ENCODE measurements at places on chromosomes 12 and 14. TPM values are rescaled to one million over a fixed set of nuclear protein-coding genes. Genes with fewer than 3 reads are reported as not detected.

The GPRC5D gene
- not detected for total RNA-seq

GRCh38 chr14:102594514-102595175 is 2.2 kb downstream of the RCOR1 start:
- peak; percentile 29 for DNase-seq

The CKAP4 gene
- total RNA-seq: 0.45 TPM

The SNRNP35 gene
- 17.7 TPM for total RNA-seq

DNA sequence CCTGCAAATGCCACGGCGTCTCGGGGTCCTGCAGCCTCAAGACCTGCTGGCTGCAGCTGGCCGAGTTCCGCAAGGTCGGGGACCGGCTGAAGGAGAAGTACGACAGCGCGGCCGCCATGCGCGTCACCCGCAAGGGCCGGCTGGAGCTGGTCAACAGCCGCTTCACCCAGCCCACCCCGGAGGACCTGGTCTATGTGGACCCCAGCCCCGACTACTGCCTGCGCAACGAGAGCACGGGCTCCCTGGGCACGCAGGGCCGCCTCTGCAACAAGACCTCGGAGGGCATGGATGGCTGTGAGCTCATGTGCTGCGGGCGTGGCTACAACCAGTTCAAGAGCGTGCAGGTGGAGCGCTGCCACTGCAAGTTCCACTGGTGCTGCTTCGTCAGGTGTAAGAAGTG is 16.8 kb downstream of the WNT5B start:
- DNase-seq: no peak

- no peak for DNase-seq
These were observed 175.3 kb downstream of the PHLDA1 start for GRCh38 chr12:75856235-75856634.

DNA sequence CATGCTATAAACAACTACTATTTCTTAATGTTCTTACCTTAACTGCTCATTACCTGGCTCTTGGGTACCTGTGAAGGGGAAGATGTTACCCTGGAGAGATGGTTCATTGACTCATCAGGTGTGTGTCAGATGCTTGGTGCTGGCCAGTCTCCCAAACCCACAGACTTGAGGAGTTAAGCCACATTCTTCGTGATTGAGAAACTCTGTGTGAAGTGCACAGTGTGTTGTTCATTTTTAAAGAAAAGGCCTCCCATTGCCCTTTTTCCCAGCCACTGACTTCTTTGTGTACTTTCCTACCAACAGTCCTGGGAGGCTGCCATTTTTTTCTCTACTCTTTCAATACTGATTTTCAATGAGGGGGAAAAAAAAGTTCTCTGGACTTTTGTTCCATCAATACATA is 3.2 kb downstream of the MGST1 start:
- DNase-seq: no peak

GRCh38 chr12:107126796-107127481 is 33.6 kb upstream of the CRY1 start:
- DNase-seq: no peak

The CBLN3 gene
- 0.44 TPM for total RNA-seq

GRCh38 chr14:101075025-101075800 is 171.7 kb upstream of the RTL1 start:
- no peak for DNase-seq

DNA sequence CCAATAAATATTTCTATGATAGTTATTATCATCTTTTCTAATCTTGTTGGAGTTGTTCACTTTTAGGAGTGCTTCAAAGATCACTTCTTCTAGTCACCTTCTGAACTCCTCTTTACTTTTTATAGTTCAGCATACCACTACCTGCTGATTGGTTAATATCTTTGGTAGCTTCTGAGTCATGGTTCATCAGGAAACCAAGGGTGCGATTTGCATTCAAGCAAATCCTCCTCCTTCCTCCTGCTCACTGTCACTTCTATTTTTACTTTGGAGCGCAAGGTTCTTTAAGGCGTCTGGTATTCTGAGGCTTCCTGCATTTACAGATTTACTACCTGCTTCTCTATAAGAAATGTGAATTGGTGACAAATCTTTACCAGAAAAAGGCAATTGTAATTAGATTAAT is 24.0 kb downstream of the SYT1 start:
- no peak for DNase-seq

GRCh38 chr12:93602897-93603668 is 30.6 kb downstream of the SOCS2 start:
- DNase-seq: no peak

The PRH2 gene
- not detected for total RNA-seq

GRCh38 chr12:50411051-50411660 is 10.5 kb downstream of the LARP4 start:
- DNase-seq: no peak

DNA sequence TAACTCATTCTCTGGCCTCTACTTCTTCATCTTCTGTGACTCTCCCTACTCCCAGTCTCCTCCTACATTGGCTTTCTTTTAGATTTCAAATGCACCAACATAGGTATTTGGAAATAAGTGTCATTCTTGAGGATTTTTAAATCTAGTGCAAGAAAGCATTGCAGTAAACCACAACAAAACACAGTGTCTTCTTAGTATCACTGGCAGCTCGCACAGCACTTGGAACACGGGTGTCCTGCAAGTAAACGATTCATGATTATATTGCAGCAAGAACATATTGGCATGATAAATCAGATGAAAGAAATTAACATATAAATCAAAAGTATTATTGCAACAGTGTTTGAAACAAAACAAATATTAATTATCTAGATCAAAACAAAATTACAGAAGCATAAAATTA is 45.6 kb downstream of the MAGOHB start:
- no peak for DNase-seq

DNA sequence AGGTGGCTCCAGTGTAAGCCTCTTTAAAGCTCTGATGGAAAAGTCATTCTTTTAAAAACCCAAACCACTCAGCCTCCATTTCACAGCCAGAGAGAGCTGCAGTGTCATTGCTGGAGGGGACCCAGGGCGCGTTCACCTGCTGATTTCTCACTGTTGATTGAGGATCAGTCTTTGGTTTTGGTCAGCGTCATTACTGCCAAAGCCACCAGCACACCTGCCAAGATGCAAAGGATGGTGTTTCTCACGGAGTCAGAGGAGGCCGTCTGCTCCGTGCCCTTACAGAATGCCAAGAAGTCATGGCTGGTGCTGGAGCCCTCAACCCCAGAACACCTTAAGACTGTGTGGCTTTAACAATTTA is 32.8 kb upstream of the BATF start:
- DNase-seq: no peak

DNA sequence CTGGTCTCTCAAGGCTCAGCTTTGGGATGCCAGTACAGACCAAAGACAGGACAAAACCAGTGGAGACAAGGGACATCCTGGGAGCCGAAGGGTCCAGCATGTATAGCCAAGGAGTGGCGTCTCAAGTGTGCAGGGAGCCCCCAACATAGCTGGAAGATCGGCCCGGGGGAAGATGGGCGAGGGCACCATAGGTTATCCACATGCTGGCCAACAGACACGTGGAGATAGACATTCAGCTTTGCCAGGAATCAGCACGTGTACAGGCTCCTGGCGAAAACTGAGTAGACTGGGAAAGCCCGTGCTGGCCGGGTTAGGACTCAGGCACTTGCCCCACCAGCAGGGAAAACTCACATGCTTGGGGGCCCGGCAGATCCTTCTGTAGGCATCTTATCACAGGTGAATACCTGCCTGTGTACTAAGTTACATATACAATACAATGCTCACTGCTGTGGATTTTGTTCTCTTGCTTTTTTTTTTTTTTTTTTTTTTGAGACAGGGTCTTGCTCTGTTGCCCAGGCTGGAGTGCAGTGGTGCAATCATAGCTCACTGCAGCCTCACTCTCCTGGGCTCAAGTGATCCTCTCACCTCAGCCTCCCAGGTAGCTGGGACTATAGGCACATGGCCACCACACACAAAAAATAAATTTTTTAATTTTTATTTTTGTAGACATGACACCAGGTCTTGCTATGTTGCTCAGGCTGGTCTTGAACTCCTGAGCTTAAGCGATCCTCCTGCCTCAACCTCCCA is 5.6 kb upstream of the ANKRD9 start:
- DNase-seq: no peak

Data from K562 (cell line).